ENCODE measurements at places on chromosomes 6 and 20. TPM values are rescaled to one million over a fixed set of nuclear protein-coding genes. Genes with fewer than 3 reads are reported as not detected.
A peak's percentile ranks its signal among the peaks of the same experiment; 100 is the strongest.

- no peak for DNase-seq
These were observed 11.8 kb downstream of the TRIM10 start for GRCh38 chr6:30149234-30149633.

GRCh38 chr6:97978855-97979271 lies 695.8 kb upstream of the MMS22L start:
- no peak for DNase-seq

- DNase-seq, result no peak
These were observed 6.3 kb downstream of the RAET1L start for GRCh38 chr6:150018846-150019580.

GRCh38 chr6:145212813-145213212 lies 522.5 kb downstream of the EPM2A start:
- peak; percentile 53 for DNase-seq

PXMP4 gene
- 8.4 TPM for polyA plus RNA-seq
